ENCODE measurements at places on chromosomes 12 and 14.

DNA sequence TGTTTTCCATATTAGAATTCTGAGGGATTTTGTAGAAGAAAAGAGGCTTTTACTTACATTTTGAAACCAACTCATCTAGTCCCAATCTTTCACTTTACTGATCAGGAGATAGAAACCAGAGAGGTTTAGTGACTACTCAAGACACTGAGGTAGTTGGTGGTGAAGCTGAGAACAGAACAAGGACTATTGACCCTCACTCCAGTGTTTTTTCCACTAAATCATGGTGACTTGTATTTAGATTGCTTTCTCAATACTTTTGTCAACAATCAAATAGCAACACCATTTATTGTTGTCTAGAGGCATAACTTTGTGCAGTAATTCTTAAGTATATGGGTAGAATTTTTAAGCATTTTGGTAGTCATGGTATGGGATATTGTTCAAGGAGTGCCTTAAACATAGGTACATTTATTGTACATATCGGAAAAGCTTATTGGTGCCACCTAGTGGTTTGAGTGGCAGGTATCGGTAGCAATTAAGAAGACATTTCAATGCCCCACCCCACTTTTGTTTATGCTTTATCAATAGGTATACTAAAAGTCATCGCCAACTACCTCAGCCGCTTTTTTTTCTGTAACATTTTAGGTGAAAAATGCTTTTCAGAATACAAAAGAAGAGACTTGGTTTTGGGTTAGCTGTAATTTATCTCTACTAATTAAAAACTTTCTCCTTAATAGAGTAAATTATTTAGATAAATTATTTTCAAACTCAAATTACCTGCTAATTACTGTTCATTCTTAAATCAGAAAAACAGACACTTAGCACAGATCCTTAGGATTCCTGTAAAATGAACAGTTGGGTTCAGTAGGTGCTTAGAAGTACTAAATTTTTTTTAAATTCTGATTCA, 47.3 kb upstream of the PAWR start:
- DNase-seq, result no peak

DNA sequence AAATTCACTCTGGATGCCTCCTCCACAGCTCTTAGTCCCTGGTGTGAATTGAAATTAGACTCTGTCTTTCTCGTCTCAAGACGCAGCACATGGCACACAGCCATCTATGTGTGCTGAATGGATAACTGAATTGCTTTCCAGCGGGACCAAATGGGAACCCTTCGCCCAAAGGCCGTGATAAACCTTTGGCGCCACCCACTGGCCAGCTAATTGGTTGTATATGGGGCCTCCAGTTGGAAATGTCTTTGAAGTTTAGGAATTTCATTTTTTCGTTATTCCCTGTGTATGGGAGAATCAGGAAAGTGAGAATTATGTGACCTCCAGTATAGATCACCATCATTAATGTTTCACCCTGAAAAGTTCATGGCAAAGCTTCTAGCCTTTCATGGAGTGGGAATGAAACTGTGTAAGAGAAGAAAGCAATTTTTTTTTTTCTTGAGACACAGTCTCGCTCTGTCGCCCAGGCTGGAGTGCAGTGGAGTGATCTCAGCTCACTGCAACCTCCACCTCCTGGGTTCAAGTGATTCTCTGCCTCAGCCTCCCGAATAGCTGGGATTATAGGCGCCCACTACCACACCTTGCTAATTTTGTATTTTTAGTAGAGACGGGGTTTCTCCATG, 9.8 kb upstream of the HSP90AA1 start:
- DNase-seq, result no peak

GRCh38 chr12:123479442-123480180, 21.7 kb downstream of the SNRNP35 start:
- DNase-seq, result no peak

DNA sequence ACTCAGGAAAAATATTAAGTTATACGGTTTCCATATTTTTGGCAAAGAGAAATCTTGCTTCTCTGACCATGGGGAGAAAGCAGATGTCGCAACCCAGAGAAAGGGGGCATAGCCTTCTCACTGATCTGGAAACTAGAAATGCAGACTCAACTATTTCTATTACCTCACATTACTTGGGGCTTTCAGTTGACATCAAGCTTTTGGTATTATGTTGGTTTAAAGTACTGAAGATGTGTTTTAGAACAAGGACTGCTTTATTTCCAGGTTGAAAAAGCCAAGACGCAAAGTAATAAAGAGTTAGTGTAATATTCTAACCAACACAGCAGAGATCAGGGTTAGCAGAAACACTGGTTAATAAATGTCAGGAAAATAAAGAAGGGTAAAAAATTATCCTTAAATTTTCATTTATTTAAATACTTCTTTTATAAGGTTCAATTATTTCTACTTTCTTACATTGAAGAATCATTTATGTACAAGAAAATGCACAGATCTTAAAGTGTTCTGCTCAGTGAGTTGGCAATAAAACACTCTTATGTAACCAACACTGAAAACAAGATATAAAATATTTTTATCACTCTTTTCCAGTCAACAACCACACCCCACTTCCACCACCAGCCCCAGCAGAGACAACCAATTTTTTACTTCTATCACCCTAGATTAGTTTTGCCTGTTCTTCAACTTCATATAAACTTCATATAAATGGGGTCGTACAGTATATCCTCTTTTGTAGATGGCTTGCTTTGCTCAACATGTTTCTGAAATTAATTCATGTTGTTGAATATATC, 26.0 kb downstream of the DCP1B start:
- DNase-seq, result no peak

DNA sequence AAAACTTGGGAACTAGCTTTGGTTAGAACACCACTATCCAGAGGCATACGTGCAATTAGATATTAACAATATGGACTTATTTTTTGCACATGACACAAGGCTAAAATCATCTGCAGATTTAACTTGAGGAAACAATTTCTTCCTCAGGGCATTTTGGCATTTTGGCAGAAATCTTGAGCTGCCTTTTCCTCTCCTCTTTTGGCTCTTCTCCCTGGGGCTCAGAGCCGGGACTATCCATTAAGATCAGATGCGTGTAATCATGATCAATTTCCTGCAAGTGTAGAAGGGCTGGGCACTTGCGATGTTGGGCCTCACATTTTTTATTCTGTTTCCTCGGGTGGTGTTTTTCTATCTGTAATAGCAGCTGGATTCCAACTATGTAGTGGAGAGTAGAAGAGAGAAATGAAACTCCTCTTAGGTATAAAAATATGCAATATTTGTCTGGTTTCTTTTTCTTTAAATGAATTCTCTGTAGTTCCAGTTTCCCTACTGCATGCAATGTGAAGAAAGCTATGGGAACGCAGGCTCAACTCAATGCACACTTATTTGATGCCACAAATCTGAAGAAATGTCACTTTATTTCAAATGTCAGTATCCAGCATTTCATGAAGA, 1010.8 kb downstream of the FLRT2 start:
- no peak for DNase-seq

- no peak for DNase-seq
These were observed 22.7 kb upstream of the KRT78 start for GRCh38 chr12:52871291-52872039.

GRCh38 chr14:68695856-68696255, 97.0 kb downstream of the ZFP36L1 start:
- no peak for DNase-seq

DNA sequence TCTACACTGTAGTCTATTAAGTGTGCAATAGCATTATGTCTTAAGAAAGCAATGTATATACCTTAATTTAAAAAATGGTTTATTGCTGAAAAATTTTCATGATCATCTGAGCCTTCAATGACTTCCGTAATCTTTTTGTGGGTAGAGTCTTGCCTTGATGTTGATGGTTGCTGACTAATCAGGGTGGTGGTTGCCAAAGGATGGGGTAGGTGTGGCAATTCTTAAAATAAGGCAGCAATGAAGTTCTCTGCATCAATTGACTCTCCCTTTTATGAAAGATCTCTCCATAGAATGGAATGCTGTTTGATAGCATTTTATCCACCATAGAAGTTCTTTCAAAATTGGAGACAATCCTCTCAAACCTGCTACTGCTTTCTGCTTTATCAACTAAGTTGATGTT, 41.1 kb downstream of the BBS10 start:
- no peak for DNase-seq

DNA sequence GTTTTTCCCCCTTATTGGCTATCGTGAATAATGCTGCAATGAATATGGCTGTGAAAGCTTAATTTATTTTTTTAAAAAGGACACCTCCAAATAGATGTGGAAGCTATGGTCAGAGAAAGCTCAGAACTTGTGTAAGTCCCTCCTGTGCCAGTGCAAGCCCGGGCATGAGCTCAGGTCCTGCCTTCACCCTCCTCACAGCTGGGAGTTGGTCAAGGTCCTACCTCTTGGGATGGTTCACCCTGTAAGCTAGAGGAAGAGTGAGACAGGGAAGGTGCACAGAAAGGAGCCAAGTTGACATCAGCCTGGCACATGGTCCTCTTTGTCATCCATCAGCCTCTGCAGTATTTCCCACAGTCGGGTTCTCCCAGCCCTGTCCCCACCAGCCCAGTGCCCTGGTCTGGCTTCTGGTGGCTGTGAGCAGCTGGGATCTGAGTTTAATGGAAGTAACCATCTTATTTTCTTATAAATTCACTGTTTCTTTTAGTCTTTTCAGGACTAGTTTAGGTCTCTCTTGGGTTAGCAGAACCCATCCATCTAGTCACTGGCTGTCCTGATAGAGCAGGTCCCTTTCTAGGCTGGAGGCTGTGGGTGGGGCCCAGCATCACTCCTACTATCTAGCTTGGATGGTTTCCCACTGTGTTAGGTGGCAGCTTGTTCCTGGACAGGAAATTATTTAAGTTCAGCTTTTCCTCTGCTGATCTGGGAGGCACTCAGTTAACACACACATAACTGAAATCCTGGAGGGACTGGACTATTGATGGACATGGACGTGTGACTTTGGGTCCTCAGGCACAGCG, 11.8 kb upstream of the PLEKHG3 start:
- DNase-seq, result no peak

GRCh38 chr14:60276347-60276746, 27.3 kb downstream of the PPM1A start:
- no peak for DNase-seq

- no peak for DNase-seq
These were observed 246.9 kb downstream of the TMEM132C start for GRCh38 chr12:128513831-128514230.
